Esophagus squamous epithelium (tissue), 5 donors: ENCODE measurements at places on chromosomes 12 and 14.

DNA sequence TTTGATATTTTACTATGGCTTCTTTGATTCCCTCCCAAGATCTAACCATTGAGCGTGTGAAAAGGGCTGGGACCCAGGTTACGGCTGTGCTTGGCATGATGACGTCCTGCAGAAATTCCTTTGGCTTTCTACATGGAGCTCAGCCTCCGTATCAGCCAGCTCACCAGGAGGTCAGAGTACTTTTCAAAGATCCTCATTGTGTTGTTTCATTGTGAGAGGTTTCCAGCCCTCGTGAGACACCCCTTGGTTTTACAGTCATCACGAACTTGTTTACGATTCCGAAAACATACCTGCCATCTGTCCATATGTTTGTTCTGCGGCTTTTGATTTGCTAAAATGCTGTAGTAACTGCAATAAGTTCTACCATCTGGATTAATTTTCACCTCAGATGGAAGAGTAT is 453.1 kb downstream of the TMEM121 start:
- DNase-seq = no peak

DNA sequence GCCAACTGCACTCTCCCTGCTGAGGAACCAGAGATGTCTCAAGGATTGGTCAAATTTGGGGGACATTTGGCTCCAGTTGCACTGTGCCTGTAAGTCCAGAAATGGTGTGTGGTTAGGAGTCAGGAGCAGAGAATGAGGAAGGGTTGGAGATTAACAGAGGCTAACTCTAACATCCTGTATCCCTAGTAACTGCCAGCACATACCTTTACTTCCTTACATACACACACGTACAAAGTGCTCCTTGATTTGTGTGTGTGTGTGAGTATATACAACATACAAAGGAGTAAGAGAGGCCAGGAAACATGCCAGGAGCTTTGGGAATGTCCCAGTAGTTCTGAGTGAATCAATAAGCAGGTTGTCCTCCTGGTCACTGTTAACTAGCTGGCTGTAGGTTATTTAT is 39.8 kb upstream of the NRXN3 start:
- no peak for DNase-seq

- DNase-seq = no peak
Measured at GRCh38 chr14:76051717-76052465, 66.3 kb downstream of the IFT43 start.

DNA sequence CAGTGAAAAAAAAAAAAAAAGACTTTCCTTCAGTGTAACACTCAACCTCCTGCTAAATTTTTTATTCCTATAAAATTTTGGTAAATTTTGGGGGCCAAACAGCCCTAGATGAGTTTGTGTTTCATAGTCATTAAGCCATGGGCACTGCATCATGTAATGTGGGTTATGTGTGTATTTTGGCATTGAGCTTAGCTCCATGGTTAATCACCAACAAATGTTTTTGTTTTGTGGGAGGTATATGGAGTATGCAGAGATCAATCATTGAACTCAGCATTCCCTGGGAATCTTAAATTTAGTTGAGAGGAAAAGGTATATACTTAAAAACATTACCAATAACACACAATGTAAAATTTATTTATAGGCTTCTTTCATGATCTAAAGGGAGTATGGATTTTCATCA is 8.5 kb upstream of the ARMH4 start:
- DNase-seq = no peak

DNA sequence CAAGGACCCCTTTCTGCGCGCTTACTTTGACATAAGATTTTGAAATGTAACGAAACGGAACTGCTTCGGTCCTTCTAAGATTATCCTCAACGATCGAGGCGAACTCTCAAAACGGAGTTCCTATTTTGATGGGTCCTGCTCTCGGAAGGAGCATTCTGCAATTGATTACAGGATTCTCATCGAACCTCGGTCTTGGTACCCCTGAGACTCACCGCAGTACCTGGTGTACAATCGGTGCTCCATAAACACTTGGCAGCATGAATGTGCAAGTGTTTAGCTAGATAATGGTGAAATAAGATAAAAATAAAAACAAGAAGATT is 530 bp upstream of the NEMF start:
- DNase-seq = no peak

GRCh38 chr12:10196210-10196609 is 16.5 kb upstream of the GABARAPL1 start:
- no peak for DNase-seq
